ENCODE measurements at places on chromosomes 12 and 14.
A peak's percentile ranks its signal among the peaks of the same experiment; 100 is the strongest.

GRCh38 chr12:131711551-131712205, 788 bp downstream of the SFSWAP start:
- DNase-seq: no peak

GRCh38 chr12:68912916-68913315, 20.1 kb downstream of the CPM start:
- no peak for DNase-seq

DNA sequence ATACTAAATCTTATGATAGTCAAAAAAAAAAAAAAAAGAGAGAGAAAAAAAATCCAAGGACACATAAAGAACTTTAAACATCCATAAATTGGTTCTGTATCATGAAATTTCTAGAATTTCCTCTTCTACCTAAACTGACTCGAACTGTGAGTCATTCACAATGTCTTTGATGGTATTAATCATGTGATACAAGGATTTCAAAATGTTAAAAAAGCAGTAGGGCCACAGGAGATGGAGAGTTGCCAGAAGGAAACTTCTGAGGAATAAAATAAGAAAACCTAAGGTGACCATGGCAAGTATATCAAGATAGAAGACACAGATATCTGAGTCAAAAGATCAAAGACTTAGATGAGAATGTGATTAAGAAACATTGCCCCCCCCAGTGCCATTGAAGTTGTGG, 1320.9 kb upstream of the FLRT2 start:
- DNase-seq: no peak

DNA sequence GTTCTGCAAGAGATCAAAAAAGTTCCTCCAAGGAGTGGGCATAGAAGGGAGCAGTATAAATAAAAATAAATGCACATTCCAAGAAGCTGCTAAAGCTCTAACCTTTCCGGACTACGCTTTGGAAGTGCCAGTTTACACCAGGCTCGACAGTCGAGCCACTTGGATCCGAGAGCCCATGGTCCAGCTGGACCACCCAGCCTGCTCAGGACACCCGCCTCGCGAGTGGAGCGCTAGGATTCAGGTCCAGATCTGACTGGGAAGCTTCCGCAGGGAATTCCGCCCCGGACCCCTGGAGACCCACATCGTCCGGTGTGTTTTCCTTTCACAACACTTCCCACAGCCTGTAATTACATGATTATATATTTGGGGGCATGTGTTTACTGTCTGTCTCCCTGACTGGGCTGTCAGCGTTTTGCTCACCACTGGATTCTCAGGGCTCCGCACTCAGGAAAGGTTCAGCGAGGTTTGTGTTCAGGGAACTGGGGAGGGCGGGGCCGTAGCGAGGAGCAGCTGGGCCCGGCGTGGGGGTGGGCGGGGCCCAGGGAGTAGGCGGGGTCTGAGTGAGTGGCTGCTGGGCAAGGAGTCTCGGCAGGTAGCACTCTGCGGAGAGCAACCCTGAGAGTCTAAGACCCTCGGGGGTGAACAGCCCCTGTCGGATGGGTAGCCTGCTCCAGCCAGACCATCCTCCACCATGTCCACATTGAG, 52.3 kb upstream of the TMEM263 start:
- peak; percentile 86 for DNase-seq

- DNase-seq: no peak
These were observed 46.7 kb upstream of the PNMA1 start for GRCh38 chr14:73760598-73761586.

- no peak for DNase-seq
These were observed 18.0 kb upstream of the NRDE2 start for GRCh38 chr14:90349739-90350138.

- DNase-seq: no peak
These were observed 42.1 kb downstream of the CIT start for GRCh38 chr12:119835068-119835467.

DNA sequence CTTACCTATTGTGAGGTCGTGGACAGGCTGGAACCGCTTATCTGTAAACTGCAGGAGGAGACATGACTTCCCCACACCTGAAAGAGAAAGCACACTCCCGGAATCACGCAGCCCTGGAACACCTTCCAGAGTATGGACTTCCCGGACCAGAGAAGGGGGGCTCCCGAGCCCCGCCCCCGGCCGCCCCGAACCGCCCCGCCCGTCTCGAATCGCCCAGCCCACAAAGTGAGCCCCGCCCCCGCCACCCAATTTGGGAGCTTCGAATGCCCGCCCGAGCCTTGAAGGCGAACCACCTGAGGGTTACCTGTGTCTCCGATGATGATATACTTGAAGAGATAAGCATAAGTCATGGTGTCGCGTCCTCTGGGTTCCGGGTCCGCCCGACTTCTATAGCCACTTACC, 235 bp downstream of the RAB2B start:
- no peak for DNase-seq

GRCh38 chr12:104022786-104023185, 27.2 kb downstream of the GLT8D2 start:
- no peak for DNase-seq
